ENCODE measurements at places on chromosomes 13 and 19. TPM values are rescaled to one million over a fixed set of nuclear protein-coding genes. Genes with fewer than 3 reads are reported as not detected.

Gene ZNF415
- total RNA-seq: 0.29 TPM

GRCh38 chr13:45086484-45086883 lies 33.8 kb upstream of the GTF2F2 start:
- no peak for DNase-seq

- DNase-seq: no peak
Measured at GRCh38 chr13:39108783-39109182, 70.5 kb downstream of the NHLRC3 start.

DNA sequence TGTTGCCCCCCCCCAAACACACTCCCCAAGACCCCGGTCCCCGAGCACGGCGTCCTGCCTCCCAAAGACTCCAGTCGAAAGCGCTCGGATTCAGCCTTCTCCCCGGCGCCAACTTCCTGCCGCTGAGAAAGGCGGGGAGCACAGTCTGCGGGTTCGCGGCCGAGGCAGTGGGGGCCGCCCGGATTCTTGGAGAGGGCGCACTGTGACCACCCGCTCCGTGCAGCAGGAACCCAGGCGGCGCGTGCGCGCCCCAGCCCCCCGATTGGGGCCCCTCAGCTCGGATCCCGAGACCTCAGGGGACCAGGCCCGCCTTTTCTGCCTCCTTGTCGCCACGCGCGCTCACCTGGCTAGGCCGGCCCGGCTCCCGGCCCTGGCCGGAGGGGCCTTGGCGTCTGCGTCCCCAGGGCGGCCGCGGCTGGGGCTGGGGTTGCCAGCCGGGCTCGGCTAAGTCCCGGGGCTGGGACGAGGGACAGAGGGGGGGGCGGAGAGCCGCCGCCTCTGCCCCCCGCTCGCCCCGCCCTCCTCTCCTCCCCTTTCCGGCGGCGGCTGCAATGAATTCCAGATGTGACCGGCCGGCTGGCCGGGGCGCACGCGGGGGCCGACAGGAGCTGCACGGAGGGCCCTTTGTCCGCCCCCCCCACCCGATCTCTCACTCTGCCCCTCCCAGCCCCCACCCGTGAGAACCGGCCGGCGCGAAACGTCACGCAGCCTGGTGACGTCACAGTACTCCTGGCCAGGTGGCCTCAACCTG lies at the start of gene S1PR2:
TSS of gene S1PR2 (minus strand) at position 471 of the 751 bp plus-strand sequence. CDS start 6,426 bp downstream, outside the sequence.
- DNase-seq: peak; percentile 36

GRCh38 chr13:36131222-36131930 lies at the start of gene DCLK1:
TSS of gene DCLK1 (minus strand) at chr13:36131382.
- DNase-seq: no peak

DNA sequence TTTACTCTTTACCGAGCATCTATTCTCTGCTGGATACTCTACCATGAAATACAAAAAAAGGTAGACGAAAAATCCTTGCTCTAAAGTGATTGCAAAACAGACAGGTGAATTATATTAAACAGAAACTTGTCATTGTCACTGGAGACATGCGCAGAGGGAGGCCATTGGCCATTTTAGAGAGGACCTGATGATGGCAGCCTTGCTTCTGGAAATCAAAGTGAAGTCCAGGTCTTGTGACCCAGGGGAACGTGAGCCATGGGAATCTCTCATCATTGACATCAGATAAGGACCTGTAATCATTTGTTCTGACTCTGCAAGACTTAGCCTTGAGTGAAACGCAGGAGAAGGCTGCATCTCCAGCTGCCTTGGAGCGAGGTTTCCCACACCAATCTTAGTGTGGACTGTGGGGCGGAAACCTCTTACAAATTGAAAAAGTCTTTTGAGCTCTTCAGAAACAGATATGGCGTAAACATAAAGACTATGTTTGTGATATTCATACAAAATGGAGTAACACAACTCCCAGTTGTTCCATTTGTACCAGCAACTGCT lies 16.8 kb upstream of the SLC46A3 start:
- DNase-seq: no peak

- DNase-seq: no peak
Measured at GRCh38 chr13:101919541-101920181, 467.2 kb downstream of the ITGBL1 start.

DNA sequence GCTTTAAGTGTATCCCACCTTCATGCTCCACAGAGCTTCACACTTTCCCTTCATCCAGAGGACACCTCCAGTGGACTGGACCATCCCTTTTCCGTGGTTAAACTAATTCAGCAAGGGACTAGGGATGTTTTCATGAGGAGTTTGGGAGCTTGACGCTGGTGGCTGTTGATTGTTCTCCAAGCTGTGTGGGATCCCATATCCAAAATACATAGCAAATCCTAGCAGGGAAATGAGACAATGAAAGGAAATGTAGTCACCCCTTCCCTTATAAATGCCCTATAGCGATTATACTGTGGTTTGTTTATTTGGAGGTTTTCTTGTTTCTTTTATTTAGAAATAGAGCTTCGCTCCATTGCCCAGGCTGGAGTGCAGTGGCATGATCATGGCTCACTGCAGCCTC lies 31.6 kb upstream of the DPRX start:
- no peak for DNase-seq

GRCh38 chr19:41528106-41528505 lies 47.9 kb upstream of the CEACAM21 start:
- DNase-seq: no peak
